SIG-M5 (cell line): ENCODE measurements at places on chromosomes 6 and 20.

- DNase-seq = no peak
These were observed 82.3 kb upstream of the SLC24A3 start for GRCh38 chr20:19129976-19130612.

DNA sequence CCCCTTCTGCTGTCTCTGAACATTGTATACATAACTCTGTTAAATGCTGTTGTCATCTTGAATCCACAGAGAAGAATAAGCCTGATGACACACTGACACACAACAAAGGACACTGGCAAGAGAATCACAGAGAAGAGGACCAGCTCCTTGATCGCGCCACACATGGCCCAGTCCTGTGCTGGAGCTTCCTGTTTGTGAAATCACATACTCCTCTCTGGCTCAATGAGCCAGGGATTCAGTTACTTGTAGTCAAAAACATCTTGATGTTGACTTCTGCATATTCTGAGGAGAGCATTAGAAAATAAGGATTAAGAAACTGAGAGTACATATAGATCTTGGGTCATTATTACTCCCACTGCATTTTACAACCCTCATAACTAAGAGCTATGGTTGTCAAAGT is 100.1 kb downstream of the EPB41L2 start:
- DNase-seq = no peak

DNA sequence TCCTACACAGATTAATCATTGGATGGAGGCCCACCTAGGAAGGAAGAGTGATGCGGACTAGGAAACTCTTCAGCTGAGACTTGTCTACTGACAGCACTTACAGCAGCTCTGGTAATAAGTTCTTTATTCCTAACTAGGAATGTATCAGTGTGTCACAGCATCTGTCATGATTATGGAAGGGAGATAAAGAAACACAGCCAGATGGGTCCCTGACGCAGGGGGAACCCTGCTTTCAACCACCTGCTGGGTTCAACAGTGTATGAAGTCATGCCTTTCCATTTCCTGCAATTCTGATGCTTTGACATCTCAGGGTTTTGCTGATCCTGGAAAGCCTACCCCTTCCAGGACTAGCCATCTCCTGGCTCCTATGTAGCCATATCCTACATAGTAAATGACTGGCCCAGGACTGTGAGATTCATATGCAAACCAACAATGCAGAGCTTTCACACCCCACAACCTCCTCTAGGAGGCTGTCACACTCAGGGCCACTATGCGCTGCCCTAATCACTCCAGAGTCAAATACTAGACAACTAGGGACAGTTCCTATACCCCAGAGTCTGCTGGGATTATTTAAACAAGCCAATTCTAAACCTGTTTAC is 29.0 kb upstream of the MANEA start:
- DNase-seq = no peak

DNA sequence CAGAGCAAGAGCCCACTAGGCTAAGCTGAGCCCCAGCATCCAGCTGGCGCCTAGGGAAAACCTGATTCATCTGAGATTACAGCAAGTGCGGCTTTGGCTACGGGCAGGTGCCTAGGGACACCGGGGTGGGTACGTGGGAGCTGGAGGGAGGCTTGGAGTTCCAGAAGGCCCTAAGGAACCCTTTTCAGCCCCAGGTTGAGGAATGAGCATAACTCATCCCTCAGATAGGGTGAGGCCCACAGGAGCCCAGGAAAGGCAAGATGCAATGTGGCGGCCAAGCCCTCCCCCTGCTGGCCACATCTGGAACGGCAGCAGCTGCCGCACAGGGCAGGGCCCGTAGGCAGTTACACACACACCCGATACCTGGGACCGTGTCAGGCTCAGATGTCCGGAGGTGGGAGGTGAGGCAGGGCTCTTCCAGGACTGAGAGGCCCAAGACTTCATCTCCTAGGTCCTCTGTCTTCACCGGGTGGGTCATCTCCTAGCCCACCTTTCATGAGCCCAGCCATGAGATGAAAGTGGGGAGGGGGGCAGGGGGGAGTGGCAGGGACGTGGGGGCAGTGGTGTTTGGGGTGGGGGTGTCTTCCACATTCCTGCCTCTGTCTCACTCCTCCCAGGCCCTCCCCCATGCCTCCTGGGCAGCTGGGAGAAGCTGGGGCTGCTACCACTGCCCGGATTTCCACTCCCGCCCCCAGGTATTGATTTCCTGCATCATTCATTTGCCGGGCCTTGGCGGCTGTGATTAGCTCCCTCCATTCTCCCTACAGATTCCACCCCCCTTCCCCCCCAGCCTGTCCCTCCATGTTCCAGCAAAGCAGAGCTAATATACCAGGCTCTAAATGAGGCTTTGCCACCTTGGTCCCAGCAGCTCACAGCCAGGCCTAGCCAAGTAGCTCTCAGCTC is 5.5 kb downstream of the MDGA1 start:
- DNase-seq = no peak

GRCh38 chr20:62675877-62676260 is 32.8 kb upstream of the NTSR1 start:
- DNase-seq = no peak

DNA sequence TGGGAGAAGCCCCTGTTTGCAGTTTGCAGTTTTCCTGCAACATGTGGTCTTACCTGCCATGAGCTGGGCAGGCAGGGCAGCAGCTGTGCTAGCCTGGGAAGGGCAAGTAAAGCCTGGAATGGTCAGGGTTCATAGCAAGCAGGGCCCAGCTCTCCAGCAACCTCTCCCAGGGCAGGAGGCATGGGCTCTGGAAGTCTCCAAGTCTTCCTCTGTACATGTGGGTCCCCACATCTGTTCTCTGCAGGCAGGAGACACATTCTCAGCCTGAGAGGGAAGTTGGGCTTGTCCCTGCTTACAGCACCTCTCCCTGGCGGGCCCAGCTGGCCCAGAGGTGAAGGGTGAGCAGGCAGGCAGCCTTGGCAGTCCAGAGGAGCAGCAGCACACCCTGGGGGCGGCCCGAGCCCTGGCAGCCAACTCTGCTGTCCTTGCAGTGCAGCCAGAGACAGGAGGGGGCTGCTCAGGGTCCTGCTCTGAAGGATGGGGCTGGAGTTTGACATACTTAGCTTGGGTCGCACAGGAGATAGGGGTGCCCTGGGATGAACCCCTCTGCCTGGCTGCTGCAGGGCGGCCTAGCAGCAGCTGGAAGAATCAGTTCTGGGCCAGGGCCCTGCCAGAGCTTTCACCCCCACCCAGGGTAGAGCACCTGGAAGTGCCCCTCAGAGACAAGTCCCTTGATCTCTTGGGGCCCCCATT is 176.0 kb downstream of the MRPL14 start:
- no peak for DNase-seq

DNA sequence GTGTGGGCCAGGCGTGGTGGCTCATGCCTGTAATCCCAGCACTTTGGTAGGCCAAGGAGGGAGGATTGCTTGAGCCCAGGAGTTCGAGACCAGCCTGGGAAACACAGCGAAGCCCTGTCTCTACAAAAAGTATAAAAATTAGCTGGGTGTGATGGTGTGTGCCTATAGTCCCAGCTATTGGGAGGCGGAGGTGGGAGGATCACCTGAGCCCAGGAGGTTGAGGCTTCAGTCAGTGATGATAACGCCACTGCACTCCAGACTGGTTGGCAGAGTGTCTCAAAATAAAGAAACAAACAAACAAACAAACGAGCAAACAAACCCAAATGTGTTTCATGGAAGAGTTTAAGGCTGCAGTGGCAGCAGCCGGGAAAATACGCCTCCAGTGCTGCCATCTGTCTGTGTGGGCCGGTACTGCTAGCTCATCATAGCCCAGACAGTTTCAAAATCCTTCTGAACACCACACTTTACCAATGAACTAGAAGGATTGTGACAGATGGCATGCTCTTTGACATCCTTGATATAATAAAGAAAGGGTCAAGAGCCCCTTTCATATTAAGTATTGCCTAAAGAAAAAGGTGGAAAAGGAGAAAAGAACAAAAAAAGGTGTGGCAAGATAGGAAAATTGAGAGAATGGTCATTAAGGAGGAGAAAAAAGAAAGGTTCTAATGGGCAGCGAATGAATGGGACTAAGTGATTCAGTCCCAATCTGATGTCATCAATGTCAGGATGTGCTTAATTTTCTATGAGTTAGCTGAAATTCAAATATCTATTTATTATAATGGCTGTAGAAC is 298.6 kb downstream of the SYNE1 start:
- no peak for DNase-seq

GRCh38 chr20:43538878-43539700 is 19.7 kb upstream of the SGK2 start:
- DNase-seq = no peak

GRCh38 chr6:22254886-22255285 is 42.0 kb downstream of the PRL start:
- no peak for DNase-seq

DNA sequence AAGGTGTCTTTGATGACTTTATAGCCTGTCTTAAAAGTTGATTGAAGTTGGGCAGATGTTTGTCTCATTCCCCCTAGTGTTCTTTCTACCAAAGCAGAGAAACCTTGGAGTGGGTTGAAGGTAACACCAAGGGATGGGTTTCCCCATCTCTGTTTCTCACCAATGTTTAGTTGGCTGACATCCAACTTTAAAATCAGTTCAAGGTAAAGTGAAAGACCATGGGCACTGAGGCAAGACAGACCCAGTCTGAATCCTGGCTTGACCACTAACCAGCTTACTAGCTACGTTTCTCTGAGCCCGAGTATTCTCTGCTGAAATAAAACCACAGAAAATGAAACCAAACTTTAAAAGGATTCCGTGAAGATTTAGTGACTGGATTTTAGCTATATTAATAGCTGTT is 258.9 kb downstream of the KIF16B start:
- DNase-seq = no peak

DNA sequence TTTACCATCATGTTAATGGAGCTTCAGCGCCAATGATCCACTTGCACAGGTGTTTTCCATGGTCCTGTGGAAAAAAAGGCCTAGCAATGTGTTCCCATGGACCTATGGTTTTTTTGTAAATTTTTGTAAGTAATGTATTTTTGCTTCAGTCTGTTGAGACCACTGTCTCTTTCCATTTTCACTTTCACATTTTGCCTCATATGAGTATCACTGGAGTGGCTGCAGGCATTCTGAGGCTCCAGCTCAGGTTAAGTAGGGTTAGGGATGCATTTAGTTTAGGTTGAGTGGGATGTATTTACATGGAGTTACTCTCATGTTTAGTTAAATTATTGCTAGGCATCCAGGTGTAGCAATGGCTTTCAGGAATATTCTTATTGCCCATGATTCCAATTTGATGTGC is 19.2 kb upstream of the LMBRD1 start:
- no peak for DNase-seq

DNA sequence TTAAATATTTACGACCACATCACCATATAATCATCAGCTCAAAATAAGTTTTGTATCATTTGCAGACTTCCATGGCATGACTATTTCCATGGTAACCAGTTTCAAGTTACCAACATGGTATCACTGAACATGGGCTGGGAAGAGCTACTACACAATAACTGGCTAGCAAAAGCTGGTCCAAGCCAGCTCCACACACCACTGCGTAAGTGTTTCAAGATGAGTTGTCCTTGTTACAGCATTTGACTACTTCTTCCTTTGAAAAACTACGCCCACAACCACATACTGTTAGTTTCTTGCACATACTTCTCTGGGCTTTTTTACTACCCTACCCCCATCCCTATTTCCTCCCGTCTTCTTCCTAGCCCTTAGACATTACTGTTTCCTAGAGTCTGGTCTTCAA is 8.5 kb downstream of the CD164 start:
- no peak for DNase-seq

DNA sequence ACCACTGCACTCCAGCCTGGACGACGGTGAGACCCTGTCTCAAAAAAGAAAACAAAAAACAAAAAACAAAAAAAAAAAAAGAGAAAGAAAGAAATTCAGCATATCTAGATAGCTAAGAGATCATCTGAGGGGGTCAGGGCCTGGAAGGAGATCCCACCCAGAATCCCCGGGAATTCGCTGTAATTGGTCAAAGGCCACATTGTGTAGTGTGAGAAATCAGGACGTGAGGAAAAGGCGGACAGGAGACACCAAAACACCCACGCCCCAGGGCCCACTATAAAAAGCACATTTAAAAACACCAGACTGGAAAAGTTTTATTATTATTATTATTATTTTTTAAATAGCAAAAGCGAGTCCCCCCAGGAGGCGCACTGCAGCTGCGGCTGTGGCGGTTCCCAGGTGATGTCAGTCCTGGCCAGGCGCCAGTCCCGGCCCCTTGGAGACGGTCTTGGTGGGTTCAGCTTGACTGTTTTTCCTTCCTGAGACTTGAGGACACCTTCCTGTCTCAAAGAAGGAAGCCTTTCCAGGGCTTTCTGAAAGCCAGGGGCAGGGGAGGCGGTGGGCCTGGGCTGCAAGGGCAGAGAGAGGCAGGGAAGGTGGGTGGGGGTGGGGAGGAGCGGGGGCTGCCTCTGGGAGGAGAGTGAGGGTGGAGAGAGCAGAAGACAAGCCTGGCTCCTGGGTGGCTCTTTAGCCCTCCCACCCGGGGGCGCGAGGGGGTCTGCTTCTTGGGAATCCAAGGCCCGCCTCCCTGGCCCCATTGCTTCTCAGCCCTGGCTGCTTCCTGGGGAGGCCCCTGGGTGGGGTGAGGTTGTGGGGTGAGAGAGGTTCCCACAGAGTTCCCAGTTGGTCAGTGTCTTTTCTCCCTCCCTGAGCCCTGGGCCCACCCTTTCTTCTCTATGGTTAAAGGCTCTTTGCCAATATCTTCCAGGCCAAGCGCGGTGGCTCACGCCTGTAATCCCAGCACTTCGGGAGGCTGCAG is 14.5 kb downstream of the TCF15 start:
- no peak for DNase-seq

DNA sequence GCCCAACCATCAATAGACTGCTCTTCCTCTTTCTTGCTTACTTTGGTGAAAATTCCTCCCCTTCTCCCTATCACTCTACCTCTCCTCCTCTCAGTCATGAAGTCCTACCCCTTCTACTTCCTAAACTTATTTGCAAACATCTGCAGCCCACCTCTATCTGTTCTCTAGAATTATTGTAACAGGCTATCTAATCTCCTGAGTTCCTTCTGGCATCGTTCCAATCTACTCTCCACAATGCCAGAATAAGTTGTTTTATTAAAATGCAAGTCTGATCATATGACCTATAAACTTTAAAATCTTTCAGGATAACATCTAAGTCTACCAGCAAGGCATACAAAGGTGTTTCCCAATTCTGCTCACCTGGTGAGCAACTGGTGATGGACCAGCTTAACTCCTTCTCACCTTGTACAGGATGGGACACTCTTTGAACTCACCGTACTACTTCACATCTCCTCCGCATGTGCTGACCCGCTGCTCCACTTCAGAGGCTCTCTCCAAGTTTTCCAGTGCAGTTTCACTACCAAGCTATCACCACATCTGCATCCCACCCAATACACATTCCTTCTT is 7.9 kb downstream of the CD164 start:
- no peak for DNase-seq

GRCh38 chr6:3285049-3285639 is 26.4 kb downstream of the PSMG4 start:
- no peak for DNase-seq

DNA sequence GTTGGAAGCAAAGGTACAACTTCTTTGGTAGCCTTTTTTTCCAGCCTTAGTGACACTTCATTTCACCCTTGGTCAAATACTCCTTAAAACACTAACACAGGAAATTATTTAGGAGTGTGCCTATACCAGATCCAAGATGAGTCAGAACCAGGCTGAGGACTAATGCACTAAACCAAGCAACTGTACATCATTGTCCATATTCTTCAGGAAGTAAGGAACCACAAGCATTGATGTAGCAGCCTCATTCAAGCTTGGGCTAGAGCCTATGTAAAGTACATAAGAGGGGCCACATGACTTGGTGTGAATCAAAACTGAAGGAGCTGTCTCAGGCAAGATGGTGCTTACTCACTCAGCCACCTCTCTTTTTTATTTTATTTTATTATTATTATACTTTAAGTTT is 20.7 kb upstream of the ADGB start:
- no peak for DNase-seq

GRCh38 chr20:46022411-46023147 is 6.4 kb upstream of the SLC12A5 start:
- no peak for DNase-seq

- DNase-seq = no peak
These were observed 39.2 kb upstream of the CDKN1A start for GRCh38 chr6:36639171-36639808.
